Activated CD8-positive, alpha-beta T cell treated with anti-CD3 and anti-CD28 coated beads, Interleukin-2, amount 10 ng/mL, durations not matched to agents 7 days and 5 days (primary cell): ENCODE measurements at places on chromosomes 12 and 14.

DNA sequence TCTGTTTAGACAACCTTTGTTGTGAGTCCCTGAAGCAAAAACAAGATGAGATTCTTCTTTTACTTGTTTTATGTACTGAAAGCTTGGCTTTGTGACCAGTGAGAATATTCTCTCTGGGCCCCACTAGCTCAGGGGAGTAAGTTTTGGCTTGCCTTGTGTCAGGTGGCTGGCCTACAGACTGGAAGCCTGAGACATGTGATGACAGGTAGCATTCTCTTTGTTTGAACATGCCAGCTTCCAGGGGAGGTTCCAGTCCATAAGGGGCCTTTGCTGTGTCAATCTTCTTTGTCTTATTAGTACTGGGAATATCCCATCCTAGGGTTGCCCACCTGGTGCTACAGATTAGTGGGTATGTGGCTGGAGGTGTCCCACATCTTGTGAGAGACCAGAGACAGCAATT lies 66.1 kb upstream of the FERMT2 start:
- DNase-seq = no peak

- DNase-seq = no peak
Measured at GRCh38 chr12:84786622-84787021, 126.0 kb downstream of the SLC6A15 start.

DNA sequence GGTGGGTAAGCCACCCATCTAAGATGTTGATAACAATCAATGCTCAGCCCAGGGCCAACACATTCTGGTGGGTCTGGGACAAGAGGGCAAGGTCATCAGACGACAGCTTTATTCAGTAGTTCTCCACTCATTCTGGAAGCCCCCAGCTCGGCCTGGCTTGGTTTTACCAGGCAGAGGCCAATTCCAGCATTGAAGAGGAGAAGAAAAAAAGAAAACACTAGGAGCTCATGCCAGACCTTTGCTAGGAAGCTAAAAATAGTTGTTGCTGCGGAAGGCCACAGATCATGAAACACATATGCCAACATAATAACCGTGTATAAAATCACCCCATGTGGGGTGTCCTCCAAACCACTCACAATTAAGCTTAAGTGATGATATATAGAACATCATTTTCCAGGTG lies 44.4 kb downstream of the CCDC60 start:
- no peak for DNase-seq

GRCh38 chr14:76331328-76332011 lies 44.5 kb upstream of the ESRRB start:
- peak; percentile 24 for DNase-seq

- no peak for DNase-seq
Measured at GRCh38 chr14:100428727-100429126, 105.6 kb downstream of the SLC25A47 start.

- DNase-seq = peak; percentile 31
Measured at GRCh38 chr12:65121049-65121955, at the start of gene WIF1. WIF1 (minus strand) TSS chr12:65121305; CDS start chr12:65121191, 114 bp downstream.

DNA sequence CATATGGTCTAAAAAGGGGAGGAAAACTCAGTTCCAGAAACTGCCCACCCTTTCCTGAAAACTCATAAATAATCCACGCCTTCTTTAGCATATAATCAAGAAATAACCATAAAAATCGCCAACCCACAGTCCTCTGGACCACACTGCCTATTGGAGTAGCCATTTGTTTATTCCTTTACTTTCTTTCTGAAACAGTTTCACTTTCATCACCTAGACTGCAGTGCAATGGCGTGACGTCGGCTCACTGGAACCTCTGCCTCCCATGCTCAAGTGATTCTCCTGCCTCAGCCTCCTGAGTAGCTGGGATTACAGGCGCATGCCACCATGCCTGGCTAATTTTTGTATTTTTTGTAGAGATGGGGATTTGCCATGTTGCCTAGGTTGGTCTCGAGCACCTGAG lies 44.2 kb downstream of the CLMN start:
- DNase-seq = no peak
